ENCODE measurements at places on chromosomes 4 and X. TPM values are rescaled to one million over a fixed set of nuclear protein-coding genes. Genes with fewer than 3 reads are reported as not detected.

DNA sequence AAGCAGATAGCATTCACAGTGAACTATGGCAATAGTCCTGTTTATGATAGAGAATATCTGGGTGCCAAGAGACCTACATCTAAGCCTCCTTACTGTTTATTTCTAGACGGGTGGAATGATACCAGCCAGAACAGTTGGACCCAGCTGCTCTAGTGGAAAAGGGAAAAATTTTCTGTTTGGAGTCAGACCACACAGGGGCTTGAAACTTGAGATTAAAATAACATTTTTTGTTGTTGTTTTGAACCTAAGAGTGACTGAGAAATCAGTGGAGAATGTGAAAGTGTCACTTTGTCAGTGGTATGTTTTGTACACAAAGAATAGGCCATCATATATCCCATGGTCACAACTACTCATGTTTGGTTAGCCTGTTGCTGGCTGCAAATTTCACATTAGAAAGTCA is 105.7 kb downstream of the AGTR2 start:
- no peak for DNase-seq
- H3K36me3 ChIP-seq = no peaks in the 10 kb centered on the region
- no peaks in the 10 kb centered on the region for H3K4me1 ChIP-seq

- H3K4me3 ChIP-seq = no peak overlapping the region
- H3K27me3 ChIP-seq = no peaks in the 10 kb centered on the region
- no peak for DNase-seq
- no peak overlapping the region for H3K27ac ChIP-seq
Observed at GRCh38 chrX:45508454-45508853, 307.8 kb upstream of the DIPK2B start.

RBMXL3 gene
- total RNA-seq = 4.6 TPM

SH3BP2 gene
- total RNA-seq = 47.3 TPM

GYG2 gene
- total RNA-seq = 2.2 TPM

P2RY4 gene
- total RNA-seq = 1.2 TPM

- DNase-seq = no peak
- no peak overlapping the region for H3K4me3 ChIP-seq
- no peaks in the 10 kb centered on the region for H3K4me1 ChIP-seq
Observed at GRCh38 chr4:176293660-176294059, 24.6 kb upstream of the ASB5 start.

DNA sequence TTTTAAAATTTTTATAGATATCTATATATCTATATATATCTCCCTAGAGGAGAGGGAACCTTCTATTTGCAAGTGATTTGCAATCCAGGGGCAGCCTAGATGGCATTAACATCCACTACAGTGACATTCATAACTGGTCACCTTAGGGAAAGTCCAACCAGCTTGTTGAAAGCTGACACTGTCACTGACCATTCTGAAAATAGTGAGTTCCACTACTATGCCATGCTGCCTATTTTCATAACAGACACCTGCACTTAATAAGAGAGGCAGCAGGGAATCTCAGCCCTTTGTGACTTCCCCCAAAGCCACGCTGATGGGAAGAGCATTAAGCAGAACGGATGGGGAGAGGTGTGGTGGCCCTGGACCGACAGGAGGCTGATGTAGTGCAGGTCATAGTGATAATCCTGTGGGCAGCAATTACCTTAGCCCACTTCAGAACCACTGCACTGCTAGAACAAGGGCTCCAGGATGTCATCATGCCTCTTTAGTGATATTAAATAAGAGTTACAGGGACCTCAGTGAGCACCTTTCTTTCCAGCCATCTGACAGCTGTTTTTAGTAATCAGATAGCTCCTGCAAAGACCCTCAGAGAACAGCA is 51.3 kb downstream of the GPRIN3 start:
- H3K4me3 ChIP-seq = no peak overlapping the region
- DNase-seq = no peak
- no peaks in the 10 kb centered on the region for H3K27me3 ChIP-seq
- H3K27ac ChIP-seq = no peak overlapping the region
- H3K4me1 ChIP-seq = no peaks in the 10 kb centered on the region
- H3K36me3 ChIP-seq = no peaks in the 10 kb centered on the region

All from testis (tissue), 5 donors.